ENCODE measurements at places on chromosomes 3 and 15.

DNA sequence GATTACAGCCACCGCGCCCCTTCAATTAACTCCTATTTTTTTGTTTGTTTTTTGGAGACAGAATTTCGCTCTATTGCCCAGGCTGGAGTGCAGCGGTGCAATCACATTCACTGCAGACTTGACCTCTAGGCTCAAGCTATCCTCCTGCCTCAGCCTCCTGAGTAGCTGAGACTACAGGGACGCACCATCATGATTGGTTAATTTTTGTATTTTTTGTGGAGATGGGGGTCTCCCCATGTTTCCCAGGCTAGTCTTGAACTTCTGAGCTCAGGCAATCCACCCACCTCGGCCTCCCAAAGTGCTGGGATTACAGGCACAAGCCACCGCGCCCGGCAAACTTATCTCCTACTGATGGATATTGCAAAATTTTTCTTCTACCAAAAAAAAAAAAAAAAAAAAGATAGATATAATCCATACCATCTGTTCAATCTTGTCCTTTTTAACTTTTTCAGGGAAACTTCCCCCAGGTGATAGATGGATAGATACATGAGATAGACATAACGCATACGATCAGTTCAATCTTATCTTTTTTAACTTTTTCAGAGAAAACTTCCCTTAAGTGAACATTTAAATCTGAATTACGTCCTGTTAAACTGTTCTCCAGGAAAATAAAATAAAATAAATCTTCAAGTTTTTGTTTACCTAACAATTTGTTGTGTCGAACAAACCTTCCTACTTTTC, 693 bp upstream of the RPSA start:
- DNase-seq: no peak

DNA sequence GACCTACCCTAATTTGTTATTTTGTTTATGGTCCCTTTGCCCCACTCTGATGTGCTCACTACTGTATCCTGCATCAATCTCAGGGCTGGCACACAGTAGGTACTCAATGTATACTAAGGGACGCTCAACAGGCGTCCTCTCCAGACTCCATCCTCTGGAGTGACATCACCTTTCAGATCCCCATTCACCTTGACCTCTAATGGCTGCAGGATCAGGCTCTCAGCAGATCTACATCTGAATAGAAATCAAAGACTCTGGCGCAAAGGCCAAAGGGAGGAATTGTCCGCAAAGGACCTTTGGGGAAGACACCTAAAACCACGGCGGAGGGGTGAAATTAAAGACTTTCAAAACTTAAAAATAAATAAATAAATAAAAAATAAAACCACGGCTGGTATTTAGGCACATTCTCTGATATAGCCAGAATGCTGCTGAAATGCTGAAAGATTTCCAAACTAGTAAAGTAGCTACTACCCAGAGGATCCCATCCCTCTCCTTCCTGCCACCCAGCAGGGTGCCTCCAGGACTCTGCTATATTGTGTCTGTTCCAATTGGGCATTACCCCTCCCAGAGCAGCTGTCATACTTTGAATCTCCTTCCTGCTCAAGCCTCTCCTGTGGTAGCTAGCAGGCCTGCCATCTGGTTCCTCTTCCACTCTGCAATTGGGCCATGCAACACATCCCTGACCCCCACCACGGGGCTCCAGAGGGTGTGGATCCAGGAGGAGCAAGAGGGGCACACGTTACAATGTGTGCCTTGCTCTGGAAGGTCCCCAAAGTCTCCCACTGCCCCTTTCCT, 6.1 kb downstream of the SHF start:
- no peak for DNase-seq

- no peak for DNase-seq
These were observed 78.1 kb upstream of the SETMAR start for GRCh38 chr3:4225005-4225471.

GRCh38 chr15:41653760-41654159, 6.4 kb upstream of the MGA start:
- DNase-seq: no peak

DNA sequence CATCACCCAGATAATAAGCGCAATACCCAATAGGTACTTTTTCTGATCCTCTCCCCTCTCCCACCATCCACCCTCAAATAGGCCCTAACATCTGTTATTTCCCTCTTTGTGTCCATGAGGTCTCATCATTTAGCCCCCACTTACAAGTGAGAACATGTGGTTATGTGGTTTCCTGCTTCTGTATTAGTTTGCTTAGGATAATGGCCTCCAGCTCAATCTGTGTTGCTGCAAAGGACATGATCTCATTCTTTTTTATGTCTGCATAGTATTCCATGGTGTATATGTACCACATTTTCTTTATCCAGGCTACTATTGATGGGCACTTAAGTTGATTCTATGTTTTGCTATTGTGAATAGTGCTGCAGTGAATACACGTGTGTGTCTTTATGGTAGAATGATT, 165.4 kb downstream of the MBNL1 start:
- no peak for DNase-seq
